Progenitor cell of endocrine pancreas (in vitro differentiated cells): ENCODE measurements at places on chromosomes 16 and 17.
A peak's percentile ranks its signal among the peaks of the same experiment; 100 is the strongest.

DNA sequence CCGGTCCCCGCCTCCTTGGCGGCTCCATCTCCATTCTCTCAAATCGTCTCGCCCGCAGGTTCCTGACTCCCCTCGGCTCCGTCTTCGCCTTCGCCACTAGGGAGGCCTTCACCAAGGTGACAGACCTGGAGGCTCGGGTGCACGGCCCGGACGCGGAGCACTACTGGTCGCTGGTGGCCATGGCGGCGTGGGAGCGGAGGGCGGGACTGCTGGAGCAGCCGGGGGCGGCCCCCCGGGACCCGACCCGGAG lies 862 bp downstream of the GLTPD2 start:
- DNase-seq, result no peak

- no peak for DNase-seq
Observed at GRCh38 chr17:1529863-1530262, 13.5 kb upstream of the INPP5K start.

GRCh38 chr17:82300707-82301270 lies 16.6 kb downstream of the CD7 start:
- DNase-seq, result peak; percentile 45

DNA sequence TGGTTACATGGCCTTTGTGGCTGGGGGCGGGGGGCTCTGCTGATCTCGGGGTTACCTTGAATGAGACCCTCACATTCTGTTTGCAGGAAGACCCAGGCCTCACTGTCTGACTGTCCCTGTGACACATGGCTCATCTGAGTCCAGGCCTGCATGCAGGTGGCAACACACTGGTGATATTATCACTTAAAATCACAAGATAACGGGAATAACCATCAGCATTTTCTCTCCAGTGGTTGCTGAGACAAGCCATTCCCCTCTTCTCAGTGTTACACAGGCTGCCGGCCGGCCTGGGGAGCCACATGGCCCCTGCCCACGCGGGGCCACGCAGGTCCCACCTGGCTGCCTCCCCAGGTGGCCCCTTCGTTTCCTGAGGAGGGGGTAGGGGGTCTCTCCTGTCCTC lies 197.6 kb downstream of the ENGASE start:
- DNase-seq, result no peak

DNA sequence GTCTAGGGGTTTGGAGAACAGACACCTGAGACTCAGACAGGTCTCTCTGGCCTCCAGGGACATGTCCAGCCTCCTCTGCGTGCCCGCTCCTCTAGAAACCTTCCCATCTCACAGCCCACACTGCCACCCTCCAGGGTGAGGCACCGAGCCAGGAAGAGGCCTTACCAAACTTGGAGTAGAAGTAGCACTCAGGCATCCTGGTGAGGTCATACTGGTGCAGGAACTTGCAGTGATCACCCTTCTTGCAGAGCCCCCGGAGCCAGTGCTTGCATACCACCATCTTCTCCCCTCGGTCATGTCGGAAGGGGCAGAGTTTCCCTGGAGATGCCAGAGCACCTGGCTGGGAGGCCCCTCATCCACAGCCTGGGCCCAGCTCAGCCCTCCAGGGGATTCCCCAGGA lies 4.2 kb downstream of the CPSF4L start:
- DNase-seq, result no peak

DNA sequence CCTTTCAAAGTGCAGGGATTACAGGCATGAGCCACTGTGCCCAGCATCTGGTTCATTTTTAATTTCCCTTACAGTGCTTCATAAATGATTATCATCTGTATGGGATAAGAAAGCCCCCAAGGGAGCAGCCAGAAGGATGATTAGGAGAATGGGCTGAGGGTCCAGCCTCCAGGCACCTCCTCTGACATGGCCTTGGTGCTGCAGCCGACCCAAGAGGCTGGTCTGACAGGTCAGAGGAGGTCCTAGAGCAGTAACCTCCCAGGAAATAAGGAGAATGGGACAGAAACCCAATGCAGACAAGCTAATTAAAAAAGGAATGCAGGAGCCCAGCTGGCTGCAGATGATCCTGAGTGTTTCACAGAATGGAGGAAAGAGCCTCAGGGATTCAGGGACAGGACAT lies 29.0 kb downstream of the MRC2 start:
- DNase-seq, result no peak

DNA sequence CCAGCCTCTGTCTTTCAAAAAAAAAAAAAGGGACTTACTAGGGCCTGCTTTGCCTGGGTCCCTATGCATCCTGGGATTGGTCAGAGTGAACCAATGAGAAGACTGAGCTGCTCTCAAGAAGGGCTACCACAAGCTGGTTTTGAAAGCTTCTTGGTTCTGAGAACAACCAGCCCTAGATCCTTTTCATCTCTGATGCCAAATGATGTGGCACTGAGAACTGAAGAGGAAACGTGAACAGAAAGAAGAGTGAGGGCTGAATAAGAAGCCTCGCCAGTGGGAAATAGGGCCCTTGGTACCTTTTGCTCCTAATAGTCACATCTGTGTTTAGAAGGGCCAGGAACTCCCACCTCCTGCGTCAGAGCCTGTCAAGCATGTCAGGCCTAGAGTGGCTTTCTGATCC lies 10.7 kb downstream of the TACO1 start:
- DNase-seq, result no peak

- no peak for DNase-seq
Observed at GRCh38 chr17:75152922-75153779, 1.2 kb downstream of the JPT1 start.

GRCh38 chr17:49656247-49656646 lies 21.6 kb downstream of the SPOP start:
- no peak for DNase-seq

DNA sequence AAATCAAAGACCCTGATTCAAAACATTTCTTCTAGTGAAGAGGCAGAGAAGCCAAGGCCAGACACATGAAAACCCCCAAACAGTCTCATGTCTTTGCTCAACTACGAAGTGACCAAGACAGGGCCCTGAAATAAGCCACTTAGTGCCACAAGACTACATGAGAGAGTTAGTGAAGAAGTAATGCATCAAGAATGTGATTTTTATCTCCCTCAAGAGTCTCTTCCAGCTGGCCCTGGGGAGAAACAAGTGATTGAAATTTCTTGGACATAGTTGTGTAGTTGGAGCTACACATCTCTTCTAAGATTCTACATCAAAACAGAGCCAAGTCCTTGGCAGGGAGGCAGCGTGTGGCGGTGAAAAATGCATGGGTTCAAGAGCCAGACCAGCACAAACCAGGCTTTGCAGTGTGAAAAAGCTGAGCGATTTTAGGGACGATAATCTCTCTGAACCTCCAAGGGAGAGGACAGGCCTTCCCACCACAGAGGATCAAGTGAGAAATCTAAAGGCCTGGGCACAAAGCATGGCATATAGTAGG lies 30.6 kb downstream of the LYRM1 start:
- DNase-seq, result no peak

- peak; percentile 30 for DNase-seq
Observed at GRCh38 chr16:79599256-79599836, 1.2 kb downstream of the MAF start.

GRCh38 chr17:80819422-80820164 lies 172.0 kb upstream of the CHMP6 start:
- no peak for DNase-seq

GRCh38 chr17:18323007-18323406 lies 7.9 kb downstream of the SMCR8 start:
- DNase-seq, result no peak

DNA sequence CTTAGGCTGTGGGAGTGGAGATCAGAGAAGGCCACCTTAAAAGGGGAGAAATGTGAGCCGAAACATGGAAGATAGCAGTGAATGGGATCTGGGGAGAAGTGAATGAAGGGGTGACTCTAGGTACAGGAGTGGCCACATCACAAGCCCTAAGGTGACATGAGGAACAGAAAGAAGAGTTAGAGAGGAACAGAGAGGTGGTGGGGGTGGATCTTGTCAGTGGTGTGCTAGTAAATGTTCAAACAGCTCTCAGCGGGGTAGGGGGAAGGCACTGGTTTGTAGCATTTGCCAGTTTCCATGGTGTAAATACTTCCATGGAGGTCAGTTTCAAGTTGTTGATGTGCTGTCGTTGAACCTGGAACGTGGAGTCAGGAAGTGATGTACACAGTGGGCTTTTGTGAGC lies 90.8 kb downstream of the SDR42E1 start:
- DNase-seq, result no peak

DNA sequence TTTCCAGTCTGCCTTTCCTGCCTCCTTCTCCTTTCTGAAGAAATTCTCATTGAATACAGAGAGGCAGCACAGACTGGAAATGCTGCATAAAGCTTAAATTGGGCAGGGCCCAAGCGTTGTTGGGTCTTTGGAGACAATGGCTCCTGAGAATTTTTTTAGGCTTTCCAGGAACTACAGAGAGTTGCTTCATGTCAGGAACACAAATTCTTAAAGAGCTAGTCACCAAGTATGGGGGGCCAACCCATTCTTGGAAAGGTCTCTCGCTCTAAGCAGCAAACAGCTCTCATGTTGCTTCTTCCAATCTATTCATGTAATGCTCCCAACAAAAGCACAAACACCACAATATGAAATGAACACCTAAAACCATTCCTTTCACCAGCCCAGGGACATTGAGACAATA lies 6.9 kb downstream of the HNF1B start:
- no peak for DNase-seq

DNA sequence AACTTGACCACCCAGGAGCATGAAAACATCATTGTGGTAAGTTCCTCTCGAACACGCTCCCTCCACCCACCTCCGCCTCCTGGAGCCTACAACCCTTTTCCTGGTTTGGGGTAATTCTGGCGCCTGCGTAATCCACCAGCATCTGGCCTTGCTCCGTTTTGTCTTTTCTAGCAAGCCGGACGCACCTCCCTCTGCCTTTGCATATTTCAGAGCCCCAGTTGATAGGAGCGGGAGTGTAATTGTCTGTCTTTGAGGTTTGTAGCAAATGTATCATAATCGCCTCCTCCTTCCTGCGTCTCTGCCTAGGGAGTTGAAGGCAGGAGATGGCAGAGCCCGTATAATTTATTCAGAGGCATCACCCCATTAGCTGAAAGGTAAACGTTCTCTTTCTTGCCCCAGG lies 121.3 kb upstream of the PLCG2 start:
- no peak for DNase-seq

- no peak for DNase-seq
Observed at GRCh38 chr17:31148205-31148604, 53.4 kb downstream of the NF1 start.

- no peak for DNase-seq
Observed at GRCh38 chr16:13018026-13018425, 116.6 kb downstream of the SHISA9 start.

- DNase-seq, result peak; percentile 99
Observed at GRCh38 chr17:14300575-14301278, at the start of gene HS3ST3B1. Gene HS3ST3B1 (plus strand): TSS chr17:14301081. CDS start chr17:14301519, 438 bp downstream.

DNA sequence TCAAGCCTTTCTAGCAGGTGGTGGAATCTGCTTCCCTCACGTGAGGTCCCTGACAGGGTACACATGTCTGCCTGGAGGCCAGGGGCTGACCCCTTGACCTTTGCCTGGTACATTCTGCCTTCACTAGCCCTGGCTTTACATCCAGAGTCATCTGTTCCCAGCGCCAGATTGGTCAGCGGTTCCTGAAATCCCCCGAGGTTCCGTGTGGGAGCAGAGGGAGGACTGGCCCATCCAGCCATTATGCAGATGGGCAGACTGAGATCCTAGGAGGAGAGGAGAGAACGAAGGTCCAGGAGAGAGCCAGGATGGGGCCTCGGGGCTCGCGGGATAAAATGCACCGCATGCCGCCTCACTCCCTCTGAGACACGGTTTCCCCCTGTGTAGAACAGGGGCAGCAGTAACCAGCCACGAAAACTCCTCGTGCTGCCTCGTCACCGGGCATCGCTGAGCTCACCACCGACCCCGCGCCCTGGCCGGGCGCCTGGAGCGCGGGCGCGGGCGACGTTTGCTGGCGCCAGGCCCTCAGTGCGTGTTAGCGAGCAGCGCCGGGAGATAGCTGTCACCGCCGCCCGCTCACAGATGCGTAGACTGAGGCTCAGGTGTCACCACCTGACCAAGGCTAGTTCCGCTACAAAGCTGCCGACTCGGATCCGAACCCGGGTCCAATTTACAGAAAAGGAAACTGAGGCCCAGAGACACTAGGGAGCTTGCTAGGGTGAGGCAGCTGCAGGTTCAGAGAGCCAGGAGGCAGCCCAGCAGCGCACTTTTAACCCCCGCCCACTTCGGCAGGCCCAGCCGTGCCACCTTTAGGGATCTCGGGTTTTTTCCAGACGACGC lies 811 bp upstream of the MAP2K3 start:
- no peak for DNase-seq

DNA sequence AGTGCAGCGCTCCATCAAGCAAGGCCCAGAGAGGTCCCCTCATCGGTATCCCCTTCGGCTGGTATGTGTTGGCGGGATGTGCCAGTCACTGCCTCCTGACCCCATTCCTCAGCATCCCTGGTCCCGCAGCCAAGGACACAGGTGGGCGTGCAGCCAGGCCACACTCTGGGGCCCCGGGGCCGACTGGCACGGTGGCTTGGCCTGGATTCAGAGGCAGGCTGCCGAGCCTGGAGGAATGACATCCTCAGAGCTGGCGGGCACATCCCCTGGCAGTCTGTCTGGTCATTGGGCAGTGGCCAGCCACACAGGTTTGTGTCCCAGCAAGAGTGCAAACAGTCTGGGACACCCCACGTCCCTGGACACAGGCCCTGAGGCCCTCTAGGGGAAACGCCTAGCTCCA lies 111.1 kb downstream of the SDK2 start:
- no peak for DNase-seq

- no peak for DNase-seq
Observed at GRCh38 chr16:51607201-51607651, 456.2 kb upstream of the SALL1 start.

DNA sequence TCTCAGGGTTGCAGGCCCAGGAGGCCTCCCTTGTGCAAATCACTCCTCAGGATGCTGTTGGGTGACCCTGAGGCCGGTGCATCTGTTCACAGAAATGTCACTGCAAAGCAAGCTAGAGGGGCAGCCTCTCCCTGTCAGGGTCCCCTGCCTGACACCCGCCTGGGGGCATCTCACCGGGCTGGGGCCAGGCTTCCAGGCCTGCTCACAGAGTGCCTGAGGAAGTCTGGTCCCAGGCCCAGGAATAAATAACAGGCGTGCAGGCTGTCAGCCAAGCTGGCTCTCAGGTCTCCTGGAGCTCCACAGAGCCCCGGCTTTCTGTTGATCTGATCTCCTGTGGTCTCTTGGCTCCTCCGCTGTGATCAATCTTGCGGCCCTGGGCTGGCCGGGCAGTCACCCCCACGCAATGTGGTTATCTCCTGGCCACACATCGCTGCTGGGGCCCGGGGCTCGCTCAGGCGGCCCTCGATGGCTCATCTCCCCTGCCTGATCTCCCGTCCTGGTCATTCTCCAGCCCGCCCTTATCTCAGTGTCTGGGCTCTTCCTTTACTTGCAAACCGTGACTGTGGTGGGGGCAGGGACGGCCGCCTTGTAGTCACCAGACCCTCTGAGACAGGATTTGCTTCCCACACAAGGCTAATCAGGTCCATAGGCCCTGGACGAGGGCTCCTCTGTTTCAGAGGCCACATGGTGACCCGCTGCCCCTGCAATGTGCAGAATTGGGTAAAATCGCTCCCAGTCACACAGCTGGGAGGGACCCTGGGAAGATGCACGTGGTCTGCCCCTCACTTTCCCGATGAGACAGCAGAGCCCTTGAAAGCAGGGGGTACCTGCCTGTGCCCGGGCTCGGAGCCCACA lies 231.2 kb upstream of the GSE1 start:
- DNase-seq, result no peak

- no peak for DNase-seq
Observed at GRCh38 chr16:80627108-80627507, 86.3 kb downstream of the DYNLRB2 start.
